8988T (cell line): ENCODE measurements at places on chromosomes 11 and 22.

- DNase-seq, result no peak
Measured at GRCh38 chr11:40713083-40713482, 746.4 kb downstream of the LRRC4C start.

GRCh38 chr11:100778166-100778785 is 91.2 kb downstream of the ARHGAP42 start:
- no peak for DNase-seq

GRCh38 chr22:27100789-27101188 is 443.4 kb downstream of the MIAT start:
- DNase-seq, result no peak

DNA sequence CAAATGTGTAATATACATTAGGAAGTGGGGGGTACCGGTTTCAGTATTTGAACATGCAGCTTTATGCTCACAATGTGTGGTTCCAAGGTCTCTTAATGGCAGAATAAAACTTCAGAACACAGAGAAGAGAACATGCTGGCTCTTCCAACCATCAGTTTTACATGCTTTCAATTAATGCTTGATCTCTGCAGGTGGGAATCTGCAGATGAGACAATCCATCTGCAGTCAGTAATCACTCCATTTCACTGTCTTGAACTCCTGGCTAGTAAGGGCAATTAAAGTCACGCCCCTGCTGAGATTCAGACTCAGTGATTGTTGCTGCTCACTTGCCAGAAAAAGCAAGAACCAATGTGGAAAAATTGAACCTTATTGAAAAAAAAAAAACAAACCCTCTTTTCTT is 945.7 kb downstream of the DLG2 start:
- no peak for DNase-seq

DNA sequence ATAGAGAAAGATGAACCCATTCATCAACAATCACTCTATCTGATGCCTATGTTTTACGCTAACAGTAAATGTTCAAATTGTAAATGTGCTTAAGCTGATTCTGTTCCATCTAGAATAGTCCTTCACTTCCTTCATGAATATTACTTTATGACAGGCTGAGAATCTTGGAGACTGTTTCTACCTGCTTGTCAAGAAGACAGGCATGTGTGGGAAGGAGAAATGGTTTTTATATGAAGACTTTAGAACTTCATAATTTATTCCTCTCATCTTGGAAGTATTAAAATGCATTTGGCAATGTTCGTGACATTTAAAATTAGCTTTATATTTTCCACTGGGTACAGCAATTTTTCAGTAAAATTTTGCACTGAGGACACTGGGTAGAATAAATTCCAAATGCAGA is 41.0 kb downstream of the ELMOD1 start:
- no peak for DNase-seq

DNA sequence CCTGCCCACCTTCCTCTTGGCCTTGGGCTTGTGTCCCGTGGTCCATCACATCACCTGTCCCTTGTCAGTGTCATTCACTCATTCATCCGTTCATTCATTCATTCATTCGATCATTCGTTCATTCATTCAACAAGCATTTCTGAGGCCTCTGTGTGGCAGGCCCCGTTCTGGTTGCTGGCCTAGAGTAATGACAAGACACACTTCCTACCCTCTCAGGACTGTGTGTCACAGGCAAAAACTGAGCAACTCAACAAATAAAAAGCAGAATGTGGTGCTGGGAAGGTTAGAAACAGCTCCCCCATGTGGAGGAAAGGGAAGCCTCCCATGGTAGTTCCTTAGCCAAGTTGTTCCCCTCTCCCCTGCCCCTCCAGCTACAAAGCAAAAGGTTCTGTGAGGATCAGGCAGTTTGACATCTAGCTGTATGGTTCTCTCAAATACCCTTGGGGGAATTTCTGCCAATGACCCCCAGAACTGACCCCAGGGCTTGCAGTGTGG is 1.6 kb upstream of the OMP start:
- peak; percentile 85 for DNase-seq

GRCh38 chr11:8442301-8442700 is 151.7 kb downstream of the STK33 start:
- DNase-seq, result no peak

- DNase-seq, result no peak
Measured at GRCh38 chr11:118353084-118353710, 6.2 kb upstream of the UBE4A start.

DNA sequence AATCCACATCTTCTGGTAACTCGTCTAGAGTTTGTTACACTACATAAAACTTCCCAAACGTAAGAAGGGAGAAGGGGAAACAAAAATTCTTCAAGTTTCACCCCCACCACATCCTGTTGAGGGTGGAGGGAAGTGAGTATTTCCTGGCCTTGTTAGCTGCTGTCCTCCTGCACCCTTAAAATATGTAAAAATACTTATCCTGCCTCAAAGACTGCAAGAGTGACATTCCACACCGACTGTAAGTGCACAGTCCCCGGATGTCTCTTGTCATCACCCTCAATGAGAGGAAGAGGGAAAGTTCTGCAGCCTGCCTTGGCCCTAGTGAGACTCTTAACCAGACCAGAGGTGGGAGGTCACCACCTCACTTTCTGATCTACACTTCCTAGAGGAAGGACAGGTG is 3.3 kb downstream of the TMEM121B start:
- DNase-seq, result no peak

DNA sequence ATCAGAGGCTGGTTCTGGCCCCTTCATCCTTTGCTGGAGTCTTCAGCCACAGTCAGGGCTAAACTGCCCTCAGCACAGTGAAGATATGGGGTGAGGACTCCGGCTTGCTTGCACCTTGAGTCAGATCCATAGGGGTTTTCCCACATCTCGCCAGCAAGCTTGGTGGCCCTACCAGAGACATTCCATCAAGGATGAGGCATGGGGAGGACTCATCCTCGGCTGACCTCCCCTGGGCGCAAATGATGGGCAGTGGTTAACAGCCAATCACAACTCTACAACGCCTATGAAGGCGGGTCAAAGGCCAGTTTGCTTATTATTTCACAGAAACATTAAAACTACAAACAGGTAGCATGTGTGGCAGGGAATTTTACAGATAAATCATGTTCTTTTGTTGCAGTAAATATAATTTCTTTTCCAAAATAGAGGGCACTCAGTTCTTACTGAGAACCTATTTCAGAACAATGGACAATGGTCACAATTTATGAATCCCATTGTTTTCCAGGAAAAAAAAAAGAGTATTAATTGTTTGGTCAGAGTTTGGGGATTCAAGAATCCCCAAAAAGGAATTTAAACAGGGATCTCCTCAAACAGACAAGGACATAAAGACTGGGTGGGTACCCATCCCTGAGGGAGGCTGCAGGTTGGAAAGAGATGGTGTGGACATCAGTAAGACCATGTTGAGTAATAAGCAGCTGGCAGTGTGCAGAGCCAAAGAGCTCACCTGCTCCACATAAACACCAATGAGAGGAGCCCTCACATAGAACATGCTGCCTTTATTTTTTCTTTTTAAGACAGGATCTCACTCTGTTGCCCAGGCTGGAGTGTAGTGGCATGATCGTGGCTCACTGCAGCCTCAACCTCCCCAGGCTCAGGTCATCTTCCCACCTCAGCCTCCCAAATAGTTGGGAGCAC is 14.8 kb downstream of the PLAAT3 start:
- peak; percentile 90 for DNase-seq

DNA sequence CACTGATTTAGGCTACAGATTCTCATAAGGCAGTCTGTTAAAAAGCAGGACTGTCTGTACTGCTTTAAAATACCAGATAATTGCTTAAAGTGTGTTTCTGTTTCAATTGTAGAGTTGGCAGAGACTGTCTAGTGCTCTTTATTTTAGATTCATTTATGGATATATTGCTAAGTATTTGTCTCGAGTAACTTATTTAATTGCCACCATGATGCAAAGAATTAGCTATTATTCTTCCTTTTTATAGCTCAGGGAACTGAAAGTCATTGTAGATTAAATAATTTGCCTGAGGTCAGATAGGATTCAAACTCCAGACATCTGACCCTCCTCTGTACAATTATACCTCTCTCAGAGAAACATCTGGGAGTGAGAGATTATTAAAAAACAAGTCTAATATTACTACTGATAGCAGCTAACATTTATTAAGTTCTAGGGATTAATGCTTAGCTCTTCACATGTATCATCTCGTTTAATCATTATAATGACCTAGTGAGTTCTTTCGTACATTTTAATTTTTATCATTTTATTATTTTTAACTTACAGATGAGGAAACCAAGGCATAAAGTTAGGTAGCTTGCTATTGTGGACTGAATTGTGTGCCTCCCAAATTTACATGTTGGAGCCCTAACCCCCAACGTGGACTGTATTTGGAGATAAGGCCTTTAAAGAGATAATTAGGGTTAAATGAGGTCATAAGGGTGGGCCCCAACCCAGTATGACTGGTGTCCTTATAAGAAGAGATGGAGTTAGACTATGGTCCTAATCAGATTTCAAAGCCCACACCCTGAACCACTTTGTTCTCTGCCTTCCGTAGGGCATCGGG is 19.7 kb upstream of the RAG2 start:
- no peak for DNase-seq

DNA sequence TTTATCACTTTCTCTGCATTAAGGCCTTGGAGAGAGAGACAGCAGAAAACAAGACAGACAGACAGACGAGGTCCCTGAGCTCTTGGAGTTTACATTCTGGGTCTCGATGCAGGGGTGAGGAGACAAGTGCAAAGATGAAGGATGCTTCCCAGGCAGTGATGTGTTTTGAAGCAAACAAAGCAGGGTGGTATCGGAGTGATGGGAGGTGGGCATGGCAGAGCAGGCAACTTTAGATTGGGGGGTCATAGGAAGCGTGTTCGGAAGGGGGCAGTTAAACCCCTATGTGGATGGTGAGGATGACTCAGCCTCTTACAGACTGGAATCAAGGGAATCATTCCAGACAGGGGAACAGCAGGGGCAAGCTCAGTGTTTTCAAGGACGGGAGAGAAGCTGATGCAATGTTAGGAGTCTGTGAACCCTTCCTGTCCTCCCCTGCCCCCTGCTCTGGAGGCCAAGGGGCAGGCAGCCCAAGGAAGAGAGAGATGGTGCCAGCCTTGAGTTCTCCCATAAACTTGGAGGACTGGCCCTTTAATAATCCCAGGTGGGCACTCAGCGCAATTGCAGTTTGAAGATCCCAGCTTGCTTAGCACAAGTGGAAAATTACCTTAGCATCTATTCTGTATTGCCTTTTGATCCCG is 180.2 kb downstream of the CHST1 start:
- DNase-seq, result no peak

DNA sequence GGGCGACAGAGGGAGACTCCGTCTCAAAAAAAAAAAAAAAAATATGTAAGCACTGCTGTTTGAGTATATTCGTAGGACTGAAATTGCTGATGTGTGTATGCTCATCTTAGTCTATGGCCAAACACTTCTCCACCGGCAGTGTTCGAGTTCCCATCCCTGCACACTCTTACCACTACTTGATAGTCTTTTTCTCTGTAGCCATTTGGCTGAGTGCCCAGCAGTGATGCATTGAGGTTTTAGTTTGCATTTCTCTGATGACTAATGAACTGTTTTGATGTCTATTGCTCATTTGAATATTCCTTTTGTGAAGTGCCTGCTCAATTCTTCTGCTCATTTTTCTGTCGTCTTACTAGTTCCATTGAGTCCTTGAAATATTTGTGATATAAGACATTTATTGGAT is 1.9 kb downstream of the TIRAP start:
- DNase-seq, result no peak

GRCh38 chr11:78397398-78397797 is 20.2 kb downstream of the GAB2 start:
- DNase-seq, result no peak

- DNase-seq, result no peak
Measured at GRCh38 chr22:18975434-18976196, 39.5 kb upstream of the PRODH start.

GRCh38 chr22:30304495-30305244 is 15.4 kb upstream of the CASTOR1 start:
- DNase-seq, result no peak

DNA sequence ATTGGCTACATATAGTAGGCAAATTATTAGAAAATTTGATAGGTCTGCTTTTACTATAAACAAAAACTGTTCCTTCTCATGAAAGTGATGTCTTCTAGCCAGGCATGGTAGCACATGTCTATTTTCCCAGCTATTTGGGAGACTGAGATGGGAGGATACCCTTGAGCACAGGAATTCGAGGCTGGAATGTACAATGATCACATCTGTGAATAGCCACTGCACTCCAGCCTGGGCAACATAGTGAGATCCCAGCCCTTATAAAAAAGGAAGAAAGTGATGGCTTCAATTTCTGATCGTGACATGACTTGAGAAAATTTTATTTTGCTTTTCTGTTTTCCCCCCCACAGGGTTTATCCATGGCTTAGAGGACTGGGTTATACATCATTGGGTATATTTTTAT is 19.5 kb upstream of the B3GNT6 start:
- no peak for DNase-seq

GRCh38 chr22:20976291-20976877 is 5.7 kb upstream of the LZTR1 start:
- no peak for DNase-seq

- DNase-seq, result no peak
Measured at GRCh38 chr11:101553891-101554292, 29.9 kb downstream of the TRPC6 start.

- DNase-seq, result no peak
Measured at GRCh38 chr22:21762712-21763581, 27.4 kb upstream of the YPEL1 start.

DNA sequence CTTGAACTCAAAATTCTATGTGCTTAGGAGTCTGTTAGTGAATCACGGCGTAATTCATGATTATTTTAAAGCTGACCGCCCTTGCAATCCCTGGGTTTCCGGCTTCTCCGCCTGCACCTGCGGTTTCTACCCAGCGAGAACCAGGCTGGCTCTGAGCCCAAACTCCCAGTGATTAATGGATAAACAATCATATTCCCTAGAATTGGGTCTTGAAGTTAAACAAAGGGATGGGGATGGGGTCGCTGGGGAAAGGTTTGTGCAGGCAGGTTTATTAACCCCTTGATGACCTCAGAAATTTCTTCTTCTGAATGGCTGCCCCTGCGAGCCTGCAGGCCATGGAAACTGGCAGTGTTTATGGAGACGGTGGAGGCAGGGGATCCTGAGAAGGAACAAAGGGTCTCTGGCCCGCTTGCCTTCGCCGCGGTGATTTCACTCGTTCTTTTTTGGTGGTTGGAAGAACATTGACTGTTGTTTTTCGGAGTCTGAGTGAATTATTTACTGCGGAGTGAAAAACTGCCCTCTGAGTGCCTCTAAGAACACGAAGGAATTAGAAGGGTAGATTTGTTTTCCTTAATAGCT is 1000.3 kb downstream of the BRD1 start:
- no peak for DNase-seq

- DNase-seq, result no peak
Measured at GRCh38 chr11:4466131-4466870, 16.1 kb upstream of the OR52K1 start.

DNA sequence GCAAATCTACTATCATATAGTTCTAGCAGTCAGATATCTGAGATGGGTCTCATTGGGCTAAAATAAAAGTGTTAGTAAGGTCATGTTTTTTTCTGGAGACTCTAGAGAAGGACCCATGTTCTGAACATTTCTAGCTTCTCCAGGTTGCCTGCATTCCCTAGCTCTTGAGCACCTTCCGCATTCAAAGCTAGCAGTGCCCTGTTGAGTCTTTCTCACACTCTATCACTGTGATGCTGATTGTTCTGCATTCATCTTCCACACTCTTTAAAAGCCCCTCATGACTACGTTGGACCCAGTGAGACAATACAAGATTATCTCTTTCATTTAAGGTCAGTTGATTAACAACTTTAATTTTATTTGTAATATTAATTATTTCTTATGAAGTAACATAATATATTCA is 433.3 kb upstream of the CHORDC1 start:
- DNase-seq, result no peak
